Effector CD4-positive, alpha-beta T cell (primary cell): ENCODE measurements at places on chromosomes 13 and 19.

- no peak for DNase-seq
Measured at GRCh38 chr19:46656541-46656940, 4.4 kb downstream of the DACT3 start.

GRCh38 chr19:19696386-19696785 is 27.7 kb downstream of the ZNF101 start:
- no peak for DNase-seq

GRCh38 chr13:95292622-95293021 is 8.6 kb downstream of the ABCC4 start:
- DNase-seq, result no peak

GRCh38 chr19:40356681-40357595 is 8.4 kb downstream of the PLD3 start:
- no peak for DNase-seq

- DNase-seq, result no peak
Measured at GRCh38 chr13:30798776-30799355, 63.5 kb downstream of the ALOX5AP start.
